CD4-positive, alpha-beta T cell treated with Interferon alpha-2 for 1 hour (primary cell): ENCODE measurements at places on chromosomes 1 and 21.

DNA sequence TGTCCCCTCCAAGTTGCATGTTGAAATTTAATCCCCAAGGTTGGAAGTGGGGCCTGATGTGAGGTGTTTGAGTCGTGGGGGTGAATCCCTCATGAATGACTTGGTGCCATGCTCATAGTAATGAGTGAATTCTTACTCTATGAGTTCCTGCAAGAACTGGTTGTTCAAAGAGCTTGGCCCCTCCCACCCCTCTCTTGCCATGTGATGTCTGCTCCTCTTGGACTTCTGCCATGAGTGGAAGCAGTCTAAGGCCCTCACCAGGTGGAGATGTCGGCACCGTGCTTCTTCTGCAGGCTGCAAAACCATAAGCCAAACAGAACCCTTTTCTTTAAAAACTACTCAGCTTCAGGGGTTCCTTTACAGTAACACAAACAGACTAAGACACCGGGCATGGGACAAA, 14.3 kb downstream of the G0S2 start:
- DNase-seq = no peak

GRCh38 chr21:25133939-25134338, 473.3 kb downstream of the MRPL39 start:
- no peak for DNase-seq

DNA sequence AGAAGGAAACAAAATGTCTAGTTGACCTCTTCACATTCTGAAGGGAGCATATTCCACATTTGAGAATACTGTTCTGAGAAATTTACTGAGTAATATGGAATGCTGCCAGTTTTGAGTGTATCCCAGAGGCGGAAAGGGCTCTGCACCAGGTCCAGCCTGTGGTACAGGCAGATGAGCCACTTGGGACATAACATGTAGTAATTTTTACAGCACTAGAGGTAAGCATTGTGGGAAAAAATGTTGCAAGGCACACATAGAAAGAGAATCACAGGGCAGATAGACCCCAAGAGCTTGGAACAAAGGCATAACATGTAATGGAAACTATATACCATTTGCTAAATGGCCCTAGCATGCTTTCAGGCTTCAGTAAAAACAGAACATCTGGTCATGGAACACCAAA, 228.5 kb downstream of the USH2A start:
- no peak for DNase-seq

- DNase-seq = no peak
Observed at GRCh38 chr1:6891781-6892579, 106.7 kb downstream of the CAMTA1 start.

DNA sequence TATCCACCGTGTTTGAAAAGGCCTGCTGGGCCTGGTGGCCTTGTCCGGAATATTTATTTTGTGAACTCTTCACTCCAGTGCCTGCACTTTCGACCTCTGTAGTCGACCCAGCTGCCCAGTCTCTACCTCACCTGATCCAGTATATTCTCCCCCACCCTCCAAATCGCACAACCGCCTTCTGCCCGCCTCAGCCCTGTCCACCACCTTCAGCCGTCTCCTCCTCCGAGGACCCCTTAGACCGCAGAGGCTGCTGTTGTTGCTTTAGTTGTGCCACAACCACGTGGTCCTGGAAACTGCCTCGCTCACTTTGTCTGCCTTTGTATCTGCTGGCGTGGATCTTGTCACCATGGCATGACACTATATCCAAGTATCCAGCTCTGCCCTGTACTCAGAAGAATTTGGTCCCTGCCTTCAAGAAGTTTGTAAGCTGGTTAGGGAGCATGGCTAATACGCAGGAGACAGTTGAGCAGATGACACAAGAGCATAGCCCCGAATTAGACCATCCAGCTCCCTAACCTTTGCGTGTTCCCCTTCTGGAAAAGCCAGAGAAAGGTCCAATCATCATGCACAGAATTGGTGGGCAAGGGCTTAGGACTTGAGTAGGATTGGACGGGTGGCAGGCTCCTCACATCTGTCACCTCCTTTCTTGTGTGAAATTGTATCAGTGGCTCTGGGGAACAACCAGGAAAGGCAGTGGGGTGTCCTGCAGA, 1.5 kb downstream of the PHGDH start:
- no peak for DNase-seq

- no peak for DNase-seq
Observed at GRCh38 chr1:40313329-40313957, 3.6 kb downstream of the COL9A2 start.

GRCh38 chr1:194929357-194929756, 1678.9 kb downstream of the KCNT2 start:
- DNase-seq = no peak

- peak; percentile 79 for DNase-seq
Observed at GRCh38 chr1:107782217-107782845, 182.6 kb downstream of the VAV3 start.

GRCh38 chr1:186838380-186839040, 9.8 kb downstream of the PLA2G4A start:
- DNase-seq = no peak

DNA sequence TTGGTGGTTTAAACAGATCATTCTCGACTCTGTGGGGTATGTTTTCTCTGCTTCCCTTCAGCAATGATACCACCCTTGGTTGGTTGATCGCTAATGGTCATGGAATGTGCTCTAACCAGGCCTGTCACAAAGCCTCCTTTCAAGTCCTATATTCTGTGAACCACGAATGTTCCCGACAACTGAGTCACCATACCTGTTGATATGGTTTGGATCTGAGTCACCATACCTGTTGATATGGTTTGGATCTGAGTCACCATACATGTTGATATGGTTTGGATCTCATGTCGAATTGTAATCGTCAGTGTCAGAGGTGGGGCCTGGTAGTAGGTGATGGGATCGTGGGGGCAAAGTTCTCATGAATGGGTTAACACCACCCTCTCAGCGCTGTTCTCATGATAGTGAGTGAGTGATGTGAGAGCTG, 10.2 kb upstream of the CAMK2N1 start:
- DNase-seq = no peak

GRCh38 chr1:3657578-3658230, 5.4 kb downstream of the TP73 start:
- no peak for DNase-seq

DNA sequence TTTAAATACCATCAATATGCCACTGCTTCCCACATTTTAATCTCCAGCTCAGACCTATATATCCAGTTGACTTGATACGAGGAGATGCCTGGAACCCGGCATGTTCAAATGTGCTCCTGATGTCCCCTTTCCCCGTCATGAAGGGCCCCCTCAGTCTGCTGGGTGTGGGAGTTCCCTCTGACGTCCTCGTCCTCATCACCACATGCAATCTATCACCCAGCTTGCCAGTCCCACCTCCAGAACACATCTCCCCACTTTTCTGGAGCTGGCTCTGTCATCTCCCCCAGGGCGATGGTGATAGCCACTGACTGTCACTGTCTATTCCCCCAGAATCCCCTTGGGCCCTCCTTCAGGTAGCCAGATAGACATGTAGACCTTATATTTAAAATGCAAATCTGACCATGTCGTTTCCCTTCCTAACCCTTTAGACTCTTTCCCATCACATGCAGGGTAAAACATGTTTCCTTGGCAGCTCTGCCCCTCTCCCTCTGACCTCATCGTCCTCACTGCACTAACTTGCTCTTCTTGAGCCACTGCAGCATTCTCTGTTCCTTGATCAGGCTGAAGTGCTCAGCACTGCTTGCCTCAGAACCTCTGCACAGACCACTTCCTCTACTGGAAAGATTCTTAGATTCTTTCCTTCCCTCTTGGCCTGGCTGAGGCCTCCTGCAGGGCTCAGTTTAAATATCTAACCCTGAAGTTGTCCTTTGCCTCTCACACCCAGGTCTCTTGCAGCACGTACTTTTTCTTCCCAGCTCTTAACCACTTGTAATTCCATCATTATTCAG, 7.4 kb downstream of the AZIN2 start:
- no peak for DNase-seq

- no peak for DNase-seq
Observed at GRCh38 chr1:158196461-158196860, 15.8 kb downstream of the CD1D start.

- DNase-seq = no peak
Observed at GRCh38 chr1:18778437-18778836, 81.0 kb downstream of the TAS1R2 start.

DNA sequence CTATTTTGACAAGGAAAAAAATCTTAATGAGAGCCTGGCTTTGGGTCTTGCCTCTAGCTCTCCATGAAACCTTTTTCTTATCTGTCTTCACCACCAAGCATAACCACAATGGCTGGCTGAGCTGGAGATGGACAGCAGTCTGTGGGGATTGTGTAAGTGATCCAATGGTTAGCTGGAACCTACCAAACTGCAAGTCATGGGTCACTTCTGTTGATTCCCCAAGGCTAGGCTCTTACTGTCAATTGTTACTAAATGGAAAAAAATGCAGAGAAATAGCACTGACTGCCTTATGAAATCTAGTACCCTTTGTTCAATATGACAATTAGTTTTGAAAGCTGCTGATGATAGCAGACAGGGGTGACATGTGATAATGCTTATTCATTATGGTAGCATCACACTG, 359.0 kb downstream of the ST6GALNAC3 start:
- no peak for DNase-seq

GRCh38 chr21:29300807-29301138, 2.1 kb downstream of the BACH1 start:
- DNase-seq = no peak

DNA sequence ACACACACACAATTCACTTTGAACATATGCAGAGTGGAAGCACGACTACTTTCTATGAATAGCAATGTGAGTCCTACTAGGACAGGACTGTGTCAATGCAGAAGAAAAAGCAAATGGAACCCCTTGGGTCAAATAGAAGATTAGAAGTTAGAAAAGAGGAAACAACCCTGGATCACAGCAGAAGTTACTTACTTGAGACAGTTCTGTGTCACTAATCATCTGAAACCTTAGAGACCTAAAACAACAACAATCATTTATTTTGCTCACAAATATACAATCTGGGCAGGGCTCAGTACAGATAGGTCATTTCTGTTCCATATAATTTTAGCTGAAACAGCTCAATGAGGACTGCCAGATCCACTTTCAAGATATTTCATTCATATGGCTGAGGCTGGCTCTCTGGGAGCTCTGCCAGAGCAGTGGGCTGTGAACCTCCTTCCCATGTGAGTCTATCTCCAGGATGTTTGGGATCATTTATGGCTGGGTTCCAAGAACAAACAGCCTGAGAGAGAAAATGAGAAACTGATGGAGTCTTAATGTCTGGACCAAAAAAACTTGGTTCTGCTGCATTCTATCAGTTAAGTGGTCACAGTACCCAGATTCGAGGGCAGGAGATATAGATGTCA, 42.5 kb upstream of the IL10 start:
- no peak for DNase-seq

DNA sequence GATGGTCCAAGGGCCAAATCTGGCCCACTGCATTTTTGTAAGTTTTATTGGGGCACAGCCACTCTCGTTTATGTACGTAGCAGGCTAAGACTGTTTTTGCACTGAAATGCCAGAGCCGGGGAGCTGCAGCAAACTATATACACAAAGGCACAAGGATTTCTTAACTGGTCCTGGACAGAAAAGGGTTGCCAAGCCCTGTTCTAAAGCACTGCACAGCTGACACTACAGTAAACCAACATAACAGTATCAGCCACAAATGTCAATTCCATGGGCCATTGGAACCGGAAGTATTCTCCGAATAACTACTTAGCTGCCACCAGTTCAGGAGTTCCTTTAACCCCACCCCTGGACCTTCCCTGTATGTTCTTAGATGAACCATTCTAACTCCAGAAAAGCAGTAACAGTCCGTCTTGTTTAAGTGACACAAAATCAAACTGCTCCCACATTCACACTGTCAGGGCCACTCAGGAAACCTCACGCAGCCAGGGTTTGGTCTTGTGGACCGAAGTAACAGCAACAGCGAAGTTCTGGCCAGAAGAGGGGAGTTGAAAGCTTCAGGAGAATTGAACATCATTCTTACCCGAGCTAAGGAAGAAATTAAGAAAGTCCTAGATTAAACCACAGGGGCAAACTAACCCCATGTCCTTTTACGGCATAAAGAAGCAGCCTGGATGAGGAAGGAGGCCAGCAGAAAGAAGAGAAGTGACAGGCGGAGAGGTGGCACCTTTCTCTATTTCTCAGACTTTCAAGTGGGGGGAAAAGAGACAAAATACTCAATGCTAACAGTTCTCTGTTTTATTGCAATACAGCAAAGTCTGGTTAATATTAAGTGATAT, 49.2 kb downstream of the COQ8A start:
- no peak for DNase-seq

DNA sequence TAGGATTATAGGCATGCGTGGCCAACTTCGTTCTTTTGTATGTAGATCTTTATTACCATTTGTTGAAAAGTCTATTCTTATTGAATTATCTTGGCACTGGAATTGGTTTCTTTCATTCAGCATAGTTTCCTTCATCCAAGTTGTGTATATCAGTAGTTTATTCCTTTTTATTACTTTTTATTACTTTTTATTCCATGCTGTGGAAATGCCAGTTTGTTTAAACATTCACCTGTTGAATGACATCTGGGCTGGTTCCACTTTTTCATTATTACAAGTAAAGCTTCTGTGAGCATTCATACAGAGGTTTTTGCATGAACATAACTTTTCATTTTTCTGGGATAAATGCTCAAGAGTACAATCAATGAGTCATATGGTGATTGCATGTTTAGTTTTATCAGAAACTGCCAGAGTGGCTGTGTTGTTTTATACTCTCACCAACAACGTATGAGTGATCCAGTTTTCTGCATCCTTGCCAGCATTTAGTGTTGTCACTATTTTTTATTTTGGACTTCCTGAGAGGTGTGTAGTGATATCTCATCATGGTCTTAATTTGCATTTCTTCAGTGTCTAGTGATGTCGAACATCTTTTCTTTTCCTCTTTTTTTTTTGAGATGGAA, 28.6 kb downstream of the PTPRU start:
- no peak for DNase-seq

DNA sequence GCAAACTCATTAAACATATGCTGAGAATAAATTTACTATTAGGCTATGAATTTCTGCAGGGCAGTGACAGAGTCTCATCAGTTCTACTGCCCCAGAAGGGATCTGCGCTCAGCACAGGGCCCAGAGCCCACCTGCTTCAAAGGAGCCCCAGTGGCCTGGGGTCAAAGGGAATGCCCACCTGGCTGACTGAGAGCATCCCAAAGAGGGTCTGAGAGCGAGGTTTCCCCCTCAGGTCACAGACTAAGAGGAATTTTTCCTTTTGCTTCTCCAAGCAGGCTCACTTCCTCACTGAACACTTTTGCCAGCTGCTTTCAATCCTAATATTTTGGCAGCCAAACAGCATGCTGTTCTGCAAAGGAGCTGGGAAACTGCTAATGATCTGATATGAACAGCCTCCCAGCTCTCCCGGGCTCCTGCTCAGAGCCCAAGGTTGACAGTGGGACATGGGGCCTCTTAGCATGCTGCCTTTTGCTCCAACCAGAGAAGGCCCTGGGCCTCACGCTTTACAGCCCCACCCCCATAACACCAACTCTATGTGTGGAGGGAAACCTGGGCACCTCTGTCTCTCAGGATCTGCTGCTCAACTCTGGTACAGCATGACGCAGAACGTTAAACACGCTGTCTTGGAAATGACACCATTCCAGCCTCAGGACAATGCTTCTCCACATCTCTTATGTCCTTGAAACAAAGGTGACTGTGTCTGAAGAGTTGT, 70.7 kb upstream of the SYT6 start:
- DNase-seq = no peak

- DNase-seq = no peak
Observed at GRCh38 chr1:114094363-114094634, 59.4 kb downstream of the SYT6 start.

GRCh38 chr1:39295901-39296300, 91.4 kb downstream of the MACF1 start:
- DNase-seq = no peak
